ENCODE measurements at places on chromosomes 6 and 20.

- DNase-seq: no peak
Observed at GRCh38 chr6:57021086-57021720, 25.3 kb upstream of the KIAA1586 start.

DNA sequence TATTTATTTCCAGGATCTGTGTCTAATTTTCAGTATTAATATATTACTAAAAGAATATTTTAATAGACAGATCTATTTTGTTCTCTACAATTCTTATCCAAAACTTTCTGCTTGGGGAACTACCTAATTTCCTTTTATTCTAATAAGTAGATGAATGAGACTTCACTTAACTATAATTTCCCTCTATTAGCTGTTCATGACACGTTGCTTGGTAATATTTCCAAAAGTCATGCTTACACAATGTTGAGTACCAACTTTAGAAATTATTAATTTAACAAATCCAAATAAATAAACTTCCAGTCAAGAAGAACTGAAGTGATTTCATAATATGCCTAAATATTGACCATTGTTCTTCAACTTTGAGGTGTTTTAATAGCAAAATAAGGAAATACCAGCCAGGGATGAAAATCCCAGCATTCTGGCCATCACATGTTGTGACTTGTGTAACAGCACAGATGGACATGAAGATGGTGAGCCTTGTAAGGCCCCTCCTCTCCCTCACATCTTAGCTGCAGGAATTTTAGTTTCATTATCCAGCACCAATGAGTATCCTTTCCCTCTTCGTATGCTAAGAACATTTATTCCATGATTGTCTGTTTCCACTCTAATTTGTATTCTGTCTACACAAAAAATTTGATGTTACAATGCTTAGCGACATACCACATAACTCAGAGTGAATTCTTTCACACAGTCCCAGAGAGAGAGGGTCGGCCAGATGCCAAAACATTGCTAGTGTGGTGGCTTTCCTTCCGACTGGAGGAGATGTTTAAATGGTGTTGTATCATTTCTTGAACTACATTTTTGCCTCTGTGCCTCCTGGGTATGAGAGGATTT is 137.5 kb downstream of the FOXA2 start:
- DNase-seq: no peak

GRCh38 chr6:139496654-139497344 is 122.4 kb upstream of the CITED2 start:
- DNase-seq: no peak

- DNase-seq: no peak
Observed at GRCh38 chr6:33192105-33192646, at the start of gene COL11A2. Gene COL11A2, minus strand, starts transcription at chr6:33192467. Its CDS starts 227 bp downstream, at chr6:33192240.

GRCh38 chr6:104003803-104004516 is 855.8 kb downstream of the HACE1 start:
- DNase-seq: no peak

Measured in SIG-M5 (cell line).